ENCODE measurements at places on chromosomes 4 and X.

DNA sequence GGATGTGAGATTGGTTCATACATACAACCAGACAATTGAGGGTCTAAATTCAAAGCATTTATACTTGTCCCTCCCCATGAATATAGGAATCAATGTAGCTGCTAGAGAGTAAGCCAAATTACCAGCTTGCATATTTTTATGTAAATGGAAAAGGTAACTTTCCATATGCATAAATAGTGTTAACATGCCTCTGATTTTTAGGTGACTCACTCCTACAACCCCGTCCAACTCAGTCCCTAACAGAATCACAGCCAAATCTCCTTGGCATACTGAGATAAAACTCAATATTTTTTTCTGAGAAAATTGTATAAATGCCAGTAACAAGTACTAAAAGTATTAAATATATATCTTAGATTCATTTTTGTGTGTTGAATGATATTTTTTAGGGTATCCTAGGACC lies 67.2 kb downstream of the INPP4B start:
- no peak for DNase-seq

GRCh38 chrX:39513836-39514235 lies 583.9 kb downstream of the BCOR start:
- DNase-seq: no peak

DNA sequence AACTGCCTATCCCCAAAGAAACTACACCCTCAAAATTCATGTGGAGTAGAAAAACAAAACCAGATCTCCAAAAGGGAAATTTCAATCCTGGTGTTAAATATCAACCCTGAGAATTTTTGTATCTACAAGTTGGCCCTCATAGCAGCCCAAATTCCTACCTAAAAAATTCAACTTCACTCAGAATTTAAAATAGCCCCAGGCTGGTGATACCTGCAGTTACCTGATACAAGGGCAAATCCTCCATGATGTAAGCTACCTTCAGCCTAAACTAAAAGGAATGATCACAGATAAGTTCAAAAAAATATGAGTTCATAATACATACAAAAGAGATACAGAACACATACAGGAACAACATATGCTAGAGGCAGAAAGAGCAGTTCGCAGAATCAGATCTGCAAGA lies 138.4 kb downstream of the HNRNPD start:
- no peak for DNase-seq

GRCh38 chr4:64341711-64342110 lies 67.5 kb downstream of the TECRL start:
- no peak for DNase-seq

- no peak for DNase-seq
Observed at GRCh38 chrX:18692541-18692940, 14.9 kb upstream of the PPEF1 start.

GRCh38 chrX:3026074-3026815 lies 15.0 kb upstream of the ARSF start:
- no peak for DNase-seq

All from CD4-positive, alpha-beta T cell treated with Interleukin-15 for 1 hour (primary cell).